ENCODE measurements at places on chromosomes 12 and 14.

- DNase-seq = no peak
These were observed 15.8 kb upstream of the TMEM30B start for GRCh38 chr14:61296719-61297502.

- no peak for DNase-seq
These were observed 7.2 kb downstream of the DNAI7 start for GRCh38 chr12:25187781-25188180.

GRCh38 chr12:118332511-118332910, 40.2 kb downstream of the TAOK3 start:
- no peak for DNase-seq

DNA sequence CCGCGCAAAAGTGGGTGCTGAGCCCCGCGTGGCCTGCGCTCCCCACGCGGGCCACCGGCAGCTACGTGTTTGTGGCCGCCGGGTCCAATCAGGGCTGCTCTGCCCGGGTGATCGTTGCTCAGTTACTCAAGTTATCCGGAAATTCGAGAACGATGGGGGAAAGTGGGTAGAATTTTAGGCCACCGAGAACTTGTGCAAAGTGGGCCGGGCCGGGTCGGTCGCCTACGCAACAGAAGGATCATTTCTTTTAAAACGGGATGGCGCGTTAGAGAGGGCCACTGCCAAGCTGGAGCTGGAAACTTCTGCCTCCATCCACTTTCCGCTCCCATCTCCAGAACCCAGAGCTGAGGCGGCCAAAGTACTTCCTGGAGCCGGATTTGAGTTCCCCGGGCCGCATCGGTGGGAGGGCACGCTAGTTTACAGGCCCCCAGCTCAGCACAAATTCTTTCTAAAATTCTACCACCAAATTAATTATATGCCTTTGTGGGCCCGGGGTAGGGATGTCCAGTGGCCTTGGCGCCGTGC, 3.5 kb downstream of the RFX4 start:
- no peak for DNase-seq

- no peak for DNase-seq
These were observed 406.5 kb upstream of the RGS6 start for GRCh38 chr14:71525663-71526221.

GRCh38 chr12:108269224-108269623, 69.9 kb downstream of the CMKLR1 start:
- DNase-seq = no peak

- DNase-seq = peak; percentile 76
These were observed at the start of gene TAMALIN for GRCh38 chr12:52006726-52007157. Gene TAMALIN (plus strand): TSS chr12:52006946. CDS start chr12:52007020, 74 bp downstream.

GRCh38 chr12:57474862-57475261, 4.8 kb downstream of the ARHGAP9 start:
- no peak for DNase-seq

- no peak for DNase-seq
These were observed 250.5 kb downstream of the ASCL1 start for GRCh38 chr12:103207936-103208335.

DNA sequence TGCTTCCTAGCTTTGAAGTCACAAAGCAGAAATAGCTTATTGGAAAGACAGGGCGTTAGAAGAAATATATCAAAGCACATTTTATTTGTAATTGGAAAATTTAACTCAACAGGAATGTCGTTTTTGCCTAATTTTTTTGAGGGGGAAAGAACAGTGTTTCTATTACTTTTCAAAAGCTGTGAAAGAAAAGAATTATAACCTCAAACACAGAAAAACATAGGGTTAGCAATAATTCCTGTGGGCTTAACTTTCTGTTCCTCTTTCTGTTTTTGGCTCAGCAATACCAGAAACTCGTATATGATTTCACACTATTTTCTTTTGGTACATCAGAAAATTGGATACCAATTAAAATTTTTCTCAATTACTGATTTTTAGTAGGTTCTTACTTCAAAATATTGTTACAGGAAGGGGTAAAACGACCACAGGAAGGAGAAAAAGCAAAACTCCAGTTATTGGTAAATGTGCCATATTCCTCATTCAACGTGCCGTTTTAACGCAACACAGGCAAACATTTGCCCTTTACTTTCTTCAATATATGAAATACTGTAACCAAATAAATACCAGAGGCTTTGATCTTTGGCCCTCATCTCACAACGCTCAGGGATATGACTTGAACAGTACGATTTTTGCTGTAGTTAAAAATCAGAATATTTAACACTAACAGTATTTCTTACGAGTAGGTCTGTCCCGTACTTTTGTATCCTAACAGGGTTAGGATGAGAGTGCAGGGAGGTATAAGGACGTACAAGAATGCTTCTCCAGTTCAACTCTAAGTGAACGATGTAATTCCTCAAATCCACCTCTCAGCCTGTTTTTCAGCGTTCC, 1.3 kb upstream of the RNU6-7 start:
- DNase-seq = no peak

GRCh38 chr12:50599366-50600095, 94.7 kb downstream of the DIP2B start:
- no peak for DNase-seq

GRCh38 chr12:53225635-53226424, 6.2 kb downstream of the RARG start:
- no peak for DNase-seq

DNA sequence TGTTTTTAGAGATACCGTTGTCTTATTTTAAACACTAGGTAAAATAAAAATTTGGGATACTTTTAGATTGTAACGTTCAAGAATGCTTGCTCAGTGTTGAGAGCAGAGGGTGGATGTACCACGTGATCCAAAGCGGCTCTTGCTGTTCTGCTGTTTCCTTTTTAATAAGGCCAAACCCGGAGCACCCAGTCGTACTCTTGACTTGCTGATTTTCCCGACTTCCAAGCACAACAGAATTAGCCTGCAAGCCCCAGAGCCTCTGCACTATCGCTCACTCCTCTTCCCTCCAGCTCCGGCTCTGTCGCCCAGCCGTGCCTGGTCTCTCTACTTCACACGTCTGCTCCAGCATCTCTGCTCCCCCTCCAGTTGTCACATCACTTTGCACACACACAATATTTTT, 77.3 kb downstream of the EMP1 start:
- DNase-seq = no peak

DNA sequence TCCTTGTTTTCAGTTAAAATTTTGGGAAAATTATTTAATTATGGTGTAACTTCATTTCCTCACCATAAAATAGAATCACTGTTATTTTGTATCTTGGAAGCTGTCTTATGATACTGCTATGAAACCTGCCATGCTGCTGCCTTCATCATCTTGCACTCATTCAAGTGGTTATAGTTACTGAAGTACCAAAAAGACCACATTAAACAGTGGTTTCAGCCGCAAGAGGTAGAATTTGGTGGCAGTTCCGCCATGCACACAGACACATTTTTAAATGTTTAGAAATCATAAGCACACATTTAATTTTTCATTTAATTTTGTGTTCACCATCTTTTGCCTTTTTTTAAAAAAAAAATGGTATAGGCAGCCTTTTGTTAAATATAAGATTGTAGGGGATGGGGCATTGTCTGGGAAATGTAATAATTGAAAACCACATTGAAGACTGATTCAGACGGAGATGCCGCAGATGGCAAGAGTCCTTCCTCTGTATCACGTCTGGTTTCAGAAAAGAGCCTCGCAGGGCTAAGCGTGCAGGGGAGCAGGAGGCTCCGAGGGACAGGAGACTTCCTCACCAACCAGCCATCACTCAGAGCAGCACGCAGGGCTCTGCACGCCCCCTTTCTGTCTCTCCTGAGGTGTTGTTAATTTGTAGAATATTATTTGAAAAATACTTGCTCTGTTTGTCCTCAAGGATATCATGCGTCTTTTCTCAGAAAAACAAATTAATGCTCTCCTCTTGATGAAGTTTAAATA, 115.2 kb upstream of the PELI2 start:
- DNase-seq = peak; percentile 19

DNA sequence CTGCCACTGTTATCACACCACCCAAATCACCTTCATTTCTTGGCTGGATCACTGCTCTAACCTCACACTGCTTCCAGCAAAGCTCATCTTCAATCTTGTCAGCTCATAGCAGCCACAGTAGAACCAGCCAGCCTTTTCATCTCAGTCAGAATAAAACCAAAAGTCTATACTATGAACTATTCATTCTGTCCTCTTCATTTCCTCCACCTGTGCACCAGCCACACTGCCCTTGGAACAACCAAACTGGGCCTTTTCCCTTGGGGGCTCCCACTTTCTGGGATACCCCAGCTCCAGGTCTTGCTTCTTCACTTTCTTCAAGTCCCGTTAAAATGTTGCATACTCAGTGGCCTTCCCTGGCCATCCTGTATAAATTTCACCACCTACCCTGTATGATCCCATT, 234.4 kb upstream of the DAAM1 start:
- no peak for DNase-seq

- no peak for DNase-seq
These were observed 203.1 kb downstream of the KIF21A start for GRCh38 chr12:39239490-39240486.

GRCh38 chr12:30286345-30286926, 409.2 kb downstream of the IPO8 start:
- no peak for DNase-seq

DNA sequence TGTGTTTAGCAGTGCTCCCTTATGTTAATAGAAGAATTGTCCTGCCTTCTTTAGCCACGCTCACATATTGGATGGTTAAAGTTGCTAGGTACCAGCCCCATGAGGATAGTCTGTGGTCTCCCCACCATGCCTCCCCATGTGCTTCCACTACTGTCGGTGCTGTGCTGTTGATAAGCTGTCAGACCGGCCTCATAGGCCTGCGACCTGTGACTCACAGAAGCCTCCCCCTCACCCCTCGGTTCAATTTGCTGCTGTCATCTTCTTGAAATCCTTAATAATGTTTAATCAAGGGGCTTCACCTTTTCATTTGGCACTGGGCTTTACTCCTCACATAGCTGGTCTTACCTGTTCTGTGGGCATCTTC, 227.2 kb downstream of the NPAS3 start:
- DNase-seq = no peak

DNA sequence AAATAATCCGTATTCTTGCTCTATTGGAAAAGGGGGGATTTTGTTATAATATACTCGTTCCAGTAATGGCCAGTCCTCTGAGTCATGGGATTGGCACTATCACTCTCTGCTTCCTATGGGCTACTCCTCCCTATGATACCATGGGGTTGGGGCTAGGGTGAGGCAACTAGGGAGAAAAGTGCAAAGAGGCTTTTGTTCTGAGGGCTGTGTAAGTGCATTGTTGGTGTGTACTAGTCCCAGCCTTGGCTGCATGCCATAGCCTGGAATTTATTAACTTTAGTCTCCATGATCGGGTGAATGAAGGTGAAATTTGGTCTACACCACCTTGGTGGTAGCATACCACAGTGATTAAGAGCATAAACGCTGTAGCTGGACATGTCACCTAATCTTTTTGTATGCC, 247.6 kb downstream of the RPAP3 start:
- no peak for DNase-seq

GRCh38 chr12:25585021-25585523, 32.0 kb upstream of the LMNTD1 start:
- DNase-seq = no peak

- DNase-seq = no peak
These were observed 22.5 kb upstream of the C14orf180 start for GRCh38 chr14:104557086-104557485.

- no peak for DNase-seq
These were observed 117.3 kb downstream of the TXNDC16 start for GRCh38 chr14:52434955-52435354.

GRCh38 chr14:32027255-32027939, 49.7 kb upstream of the ARHGAP5 start:
- no peak for DNase-seq

- no peak for DNase-seq
These were observed 75.5 kb downstream of the BORCS5 start for GRCh38 chr12:12432364-12432763.

DNA sequence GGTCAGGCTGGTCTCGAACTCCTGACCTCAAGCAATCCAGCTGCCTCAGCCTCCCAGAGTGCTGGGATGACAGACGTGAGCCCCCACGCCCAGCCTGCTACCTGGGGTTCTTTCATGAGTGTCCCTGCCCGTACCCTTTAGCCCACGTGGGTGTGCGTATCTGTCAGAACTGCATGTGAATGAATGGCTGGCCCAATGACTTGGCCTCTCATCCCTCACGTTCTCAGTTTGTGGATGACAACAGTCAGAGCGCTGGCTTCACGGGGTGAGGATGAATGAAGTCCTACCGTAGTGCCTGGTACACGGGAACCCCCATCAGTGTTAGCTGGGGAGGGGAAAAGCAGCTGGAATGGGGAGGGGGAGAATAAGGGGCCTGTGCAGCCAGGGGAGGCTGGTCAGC, 16.1 kb upstream of the ZDHHC22 start:
- no peak for DNase-seq

DNA sequence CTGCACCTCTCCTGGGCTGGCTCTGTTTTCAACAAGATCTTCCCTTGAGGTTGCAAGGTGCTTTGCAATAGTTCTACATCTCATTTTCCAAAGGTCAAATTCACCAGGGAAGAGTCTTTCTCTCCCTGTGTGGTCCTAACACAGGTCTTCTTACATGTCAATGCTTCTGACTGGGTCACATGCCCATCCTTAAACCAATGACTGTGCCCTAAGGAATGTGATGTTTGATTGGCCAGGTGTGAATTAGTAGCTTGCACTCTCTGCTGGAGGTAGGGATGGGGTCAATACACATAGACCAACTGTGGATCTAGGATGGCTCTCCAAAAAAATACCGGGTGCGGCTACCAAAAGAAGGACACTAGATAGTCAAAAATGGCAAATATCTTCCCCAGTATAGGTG, 19.9 kb upstream of the KCNK10 start:
- DNase-seq = no peak

GRCh38 chr12:5945071-5946008, at the start of gene ANO2:
Gene ANO2 (minus strand): TSS chr12:5945259. CDS start chr12:5945217, 42 bp downstream.
- no peak for DNase-seq

- no peak for DNase-seq
These were observed 124.7 kb downstream of the SLC15A4 start for GRCh38 chr12:128699106-128699505.

- DNase-seq = no peak
These were observed 94.4 kb downstream of the KCNK10 start for GRCh38 chr14:88228522-88229236.

GRCh38 chr14:106738075-106738474, 1211.7 kb downstream of the TMEM121 start:
- no peak for DNase-seq

DNA sequence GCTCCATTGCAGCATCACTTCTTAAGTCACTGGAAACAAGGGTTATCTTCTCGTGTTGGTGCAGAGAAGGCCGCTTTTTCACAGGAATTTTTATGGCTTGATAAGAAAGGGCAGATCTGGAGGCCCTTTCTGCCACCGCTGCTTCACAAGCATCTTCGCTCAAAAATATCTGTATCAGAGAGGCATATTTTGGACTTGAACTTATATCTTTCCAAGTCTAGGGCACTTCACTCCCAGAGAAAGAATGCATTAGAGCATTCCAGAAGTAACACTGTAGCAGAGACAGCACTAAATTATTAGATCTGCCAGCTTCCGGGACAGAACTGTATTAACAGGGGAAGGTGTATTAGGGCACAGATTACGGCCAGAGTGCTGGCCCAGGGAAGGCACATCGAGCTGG, 151.7 kb upstream of the AMIGO2 start:
- no peak for DNase-seq

GRCh38 chr12:122226366-122227125, 694 bp upstream of the DIABLO start:
- no peak for DNase-seq
